B cell (primary cell): ENCODE measurements at places on chromosomes 7 and 10. TPM values are rescaled to one million over a fixed set of nuclear protein-coding genes. Genes with fewer than 3 reads are reported as not detected.

Gene INPP5A
- 87.8 and 93.9 TPM in 2 replicates for total RNA-seq

Gene INHBA
- total RNA-seq, result not detected in 2 replicates

Gene GIMAP4
- 0.27 and 0.85 TPM in 2 replicates for total RNA-seq

Gene SLC26A3
- not detected in 2 replicates for total RNA-seq

GRCh38 chr7:129698516-129699418 is 87.2 kb downstream of the NRF1 start:
- no peak for DNase-seq

GRCh38 chr7:141145630-141145982 is 71.7 kb downstream of the TMEM178B start:
- no peak for DNase-seq

- no peak for DNase-seq
These were observed 253.4 kb downstream of the KIAA1217 start for GRCh38 chr10:24462291-24462813.
